Right ventricle myocardium inferior (tissue), 1 donor: ENCODE measurements at places on chromosomes 2 and 18. TPM values are rescaled to one million over a fixed set of nuclear protein-coding genes. Genes with fewer than 3 reads are reported as not detected.

DNA sequence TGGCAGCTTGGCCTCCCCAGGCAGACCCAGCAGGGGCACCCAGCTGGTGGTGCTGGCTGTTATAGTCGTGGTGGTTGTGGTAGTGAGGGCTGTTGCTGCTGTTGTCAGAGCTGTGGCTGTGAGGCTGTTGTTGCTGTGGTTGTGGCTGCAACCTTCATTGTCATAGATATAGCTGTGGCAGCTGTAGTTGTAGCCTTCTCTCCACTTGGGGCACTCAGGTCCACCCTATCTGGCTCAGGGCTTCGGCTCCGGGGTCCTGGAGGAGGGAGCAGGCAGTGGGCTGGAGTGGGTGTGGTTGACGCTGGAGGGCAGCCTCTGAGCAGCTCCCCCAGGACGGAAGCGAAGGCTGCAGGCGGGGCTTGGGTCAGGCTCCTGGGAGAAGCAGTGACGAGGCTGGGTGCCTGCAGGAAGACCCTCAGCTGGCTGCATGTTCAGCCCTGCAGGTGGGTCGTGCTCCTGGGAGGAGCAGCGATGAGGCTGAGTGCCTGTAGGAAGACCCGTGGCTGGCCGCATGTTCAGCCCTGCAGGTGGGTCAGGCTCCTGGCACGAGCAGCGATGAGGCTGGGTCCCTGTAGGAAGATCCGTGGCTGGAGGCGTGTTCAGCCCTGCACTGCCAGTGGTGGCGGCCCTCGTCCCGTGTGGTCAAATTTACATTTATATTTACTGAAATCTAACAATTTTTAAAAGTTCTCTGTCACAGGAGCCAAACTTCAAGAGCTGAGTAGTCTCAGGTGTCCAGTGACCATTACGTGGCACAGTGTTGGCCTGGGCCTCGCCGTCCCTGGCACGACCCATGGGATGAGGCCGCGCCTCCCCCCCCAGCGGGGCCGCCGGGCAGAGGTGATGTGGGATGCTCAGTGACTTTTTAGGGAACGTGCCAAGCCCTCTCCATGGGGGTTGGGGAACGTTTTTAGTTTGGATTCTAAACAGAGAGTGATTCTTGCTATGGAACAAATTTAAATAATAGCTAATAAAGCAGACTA is 79.2 kb upstream of the PXDN start:
- DNase-seq, result no peak

- DNase-seq, result no peak
These were observed 27.2 kb downstream of the SCYGR8 start for GRCh38 chr2:227772932-227773331.

CIB4 gene
- not detected for total RNA-seq

TMBIM1 gene
- 138 TPM for total RNA-seq
